ENCODE measurements at places on chromosomes 7 and 10.
A peak's percentile ranks its signal among the peaks of the same experiment; 100 is the strongest.

DNA sequence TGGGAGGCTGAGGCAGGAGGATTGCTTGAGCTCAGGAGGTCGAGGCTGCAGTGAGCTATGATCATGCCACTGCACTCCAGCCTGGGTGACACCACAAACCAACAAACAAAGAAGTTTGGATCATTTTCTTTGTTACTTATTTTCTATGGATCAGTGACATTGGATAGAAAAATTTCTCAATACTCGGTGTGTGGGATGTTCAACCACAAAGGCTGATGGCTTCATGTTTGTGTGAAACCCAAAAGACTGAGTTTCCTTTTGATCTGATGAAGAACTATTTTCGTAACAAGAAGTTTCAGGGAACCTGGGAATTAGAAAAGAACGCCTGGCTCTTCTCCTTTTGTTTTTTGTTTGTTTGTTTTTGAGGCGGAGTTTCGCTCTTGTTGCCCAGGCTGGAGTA is 104.0 kb downstream of the HOXA1 start:
- no peak for DNase-seq

DNA sequence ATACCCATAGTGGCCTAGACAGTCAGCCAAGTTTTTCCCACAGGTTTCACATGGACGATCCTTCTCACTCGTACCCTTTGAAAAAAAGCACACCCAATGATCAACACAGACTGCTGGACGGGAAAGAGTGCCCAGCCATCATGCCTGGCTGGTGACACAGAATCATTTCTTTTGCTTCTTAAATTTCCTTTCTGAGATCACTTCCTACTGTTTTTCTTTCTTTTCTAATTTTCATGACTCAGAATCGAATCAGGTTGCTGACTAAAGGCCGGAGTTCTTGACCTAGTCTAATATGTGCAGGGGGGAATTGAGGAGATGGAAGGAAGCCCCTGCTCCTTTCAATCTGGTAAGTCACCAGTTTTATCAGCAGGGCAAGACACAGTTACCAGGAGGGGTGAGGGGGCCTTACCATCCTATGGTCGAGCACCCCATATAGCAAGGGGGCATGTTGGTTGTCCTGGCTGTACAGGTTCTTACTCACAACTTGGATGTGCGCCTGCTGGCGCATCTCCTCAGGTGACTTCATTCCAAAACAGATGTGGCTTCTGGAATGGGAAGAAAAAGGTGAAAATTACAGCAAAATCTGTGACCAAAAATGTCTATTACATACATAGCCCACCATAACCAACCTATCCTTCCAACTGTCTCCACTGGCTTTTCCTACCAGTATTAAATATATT is 3.5 kb downstream of the POLR3A start:
- DNase-seq: no peak

DNA sequence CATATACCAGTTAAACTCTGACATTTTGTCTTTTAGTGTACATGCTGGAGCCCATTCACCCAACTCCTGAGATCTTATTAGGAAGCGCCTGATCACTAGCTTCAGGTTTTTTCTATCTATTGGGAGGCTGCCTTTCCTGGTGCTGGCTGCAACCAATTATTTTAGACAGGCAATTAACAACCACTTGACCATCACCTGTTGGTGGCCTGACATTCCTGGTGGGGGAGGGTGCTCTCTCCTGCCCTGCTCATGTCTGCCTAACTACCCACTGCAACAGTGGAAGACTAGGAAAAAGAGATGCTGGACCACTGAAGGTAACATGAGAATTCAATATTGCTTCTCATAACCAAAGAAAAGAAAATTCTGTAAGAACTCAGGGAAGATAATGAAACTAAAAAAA is 190.3 kb upstream of the GRM3 start:
- no peak for DNase-seq

DNA sequence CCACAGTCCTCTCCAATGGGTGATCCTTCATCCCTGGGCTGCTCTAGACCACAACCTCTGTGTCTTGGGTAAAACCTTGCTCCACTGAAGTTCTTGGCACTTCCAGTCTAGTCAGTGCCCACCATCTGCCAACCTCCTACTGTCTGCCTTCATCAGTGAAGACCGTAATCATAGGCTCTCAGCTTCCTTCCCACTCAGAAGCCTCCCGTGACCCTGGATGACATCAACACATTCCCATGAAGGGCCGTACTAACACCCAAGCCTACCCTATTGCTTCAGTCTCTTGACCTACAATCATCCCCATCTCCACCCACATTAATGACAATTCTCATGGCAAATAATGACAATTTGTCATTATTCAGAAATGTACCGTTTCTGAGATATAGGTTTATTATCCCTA is 27.6 kb upstream of the GARS1 start:
- no peak for DNase-seq

GRCh38 chr7:150401861-150402631 is 22.9 kb downstream of the ZNF775 start:
- no peak for DNase-seq

DNA sequence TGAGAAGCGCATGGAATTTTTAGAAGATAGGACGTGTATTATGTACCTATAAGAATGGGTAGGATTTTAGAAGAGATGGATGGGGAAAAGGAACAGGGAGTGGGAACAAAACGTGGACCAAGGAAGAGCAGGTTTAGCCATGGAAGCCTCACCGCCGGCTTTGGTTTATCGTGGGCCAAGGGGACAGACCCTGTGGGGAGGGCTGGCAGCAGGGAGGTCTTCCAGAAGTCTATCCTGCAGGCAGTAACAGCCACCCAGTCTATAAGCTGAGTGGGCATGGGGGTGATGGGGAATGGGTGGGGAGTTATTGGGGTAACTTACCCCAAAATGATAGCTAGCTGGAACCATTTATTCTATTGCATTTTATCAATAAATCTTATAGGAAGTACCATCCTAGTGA is 44.9 kb downstream of the IKZF1 start:
- no peak for DNase-seq

- DNase-seq: no peak
Observed at GRCh38 chr7:107130487-107131220, 38.1 kb upstream of the HBP1 start.

DNA sequence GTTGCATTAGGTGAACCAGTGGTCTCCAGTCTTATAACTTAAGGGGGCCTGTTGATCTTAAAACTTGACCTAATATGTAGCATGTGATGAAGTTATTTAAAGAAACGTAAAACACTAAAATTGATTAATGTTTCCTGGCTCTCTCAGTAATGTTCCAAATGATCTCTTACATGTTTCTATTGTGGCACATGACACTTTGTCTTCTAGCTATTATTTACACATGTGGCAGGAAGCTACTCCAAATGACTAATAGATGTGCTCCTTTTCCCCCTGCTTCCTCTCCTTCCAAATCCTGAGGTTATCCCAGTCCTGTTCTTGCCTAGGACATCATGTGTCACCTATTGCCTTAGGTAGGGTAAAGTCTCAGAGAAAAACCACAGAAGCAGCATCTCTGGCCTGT is 89.4 kb downstream of the FAS start:
- no peak for DNase-seq

DNA sequence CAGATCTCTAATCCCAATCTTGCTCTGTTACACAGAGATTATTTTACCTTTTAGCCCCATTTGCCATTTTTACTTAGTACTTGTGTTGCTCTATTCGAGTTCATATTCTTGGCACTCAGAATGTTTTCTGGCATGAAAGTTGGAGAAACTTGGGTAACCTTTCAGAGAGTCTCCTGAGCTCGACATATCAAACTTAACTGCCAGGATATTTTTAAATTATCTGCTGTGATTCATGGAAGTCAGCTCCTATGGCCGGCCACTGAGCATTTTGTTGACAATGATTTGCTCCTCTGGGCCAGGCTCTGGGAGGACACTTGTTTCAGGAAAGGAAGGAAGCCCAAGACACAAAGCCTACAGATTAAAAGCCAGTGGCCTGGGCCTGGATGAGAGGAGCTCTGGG is 396.7 kb downstream of the TNS3 start:
- DNase-seq: no peak

DNA sequence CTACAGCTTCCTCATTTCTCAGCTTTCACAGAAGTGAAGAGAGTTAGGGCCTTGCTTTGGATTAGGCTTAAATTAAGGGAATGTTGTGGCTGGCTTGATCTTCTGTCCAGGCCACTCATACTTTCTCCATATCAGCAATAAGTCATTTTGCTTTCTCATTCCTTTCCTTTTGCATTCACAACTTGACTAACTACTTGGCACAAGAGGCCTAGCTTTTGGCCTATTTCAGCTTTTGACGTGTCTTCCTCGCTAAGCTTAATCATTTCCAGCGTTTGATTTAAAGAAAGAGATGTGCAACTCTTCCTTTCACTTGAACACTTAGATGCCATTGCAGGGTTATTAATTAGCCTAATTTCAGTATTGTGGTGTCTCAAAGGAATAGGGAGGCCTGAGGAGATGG is 712.0 kb downstream of the INHBA start:
- DNase-seq: no peak

- DNase-seq: no peak
Observed at GRCh38 chr10:125773687-125774543, 1.7 kb downstream of the MMP21 start.

GRCh38 chr7:50728184-50728583 is 54.5 kb downstream of the GRB10 start:
- peak; percentile 24 for DNase-seq

GRCh38 chr7:33422825-33423645 is 293.7 kb downstream of the BBS9 start:
- no peak for DNase-seq

DNA sequence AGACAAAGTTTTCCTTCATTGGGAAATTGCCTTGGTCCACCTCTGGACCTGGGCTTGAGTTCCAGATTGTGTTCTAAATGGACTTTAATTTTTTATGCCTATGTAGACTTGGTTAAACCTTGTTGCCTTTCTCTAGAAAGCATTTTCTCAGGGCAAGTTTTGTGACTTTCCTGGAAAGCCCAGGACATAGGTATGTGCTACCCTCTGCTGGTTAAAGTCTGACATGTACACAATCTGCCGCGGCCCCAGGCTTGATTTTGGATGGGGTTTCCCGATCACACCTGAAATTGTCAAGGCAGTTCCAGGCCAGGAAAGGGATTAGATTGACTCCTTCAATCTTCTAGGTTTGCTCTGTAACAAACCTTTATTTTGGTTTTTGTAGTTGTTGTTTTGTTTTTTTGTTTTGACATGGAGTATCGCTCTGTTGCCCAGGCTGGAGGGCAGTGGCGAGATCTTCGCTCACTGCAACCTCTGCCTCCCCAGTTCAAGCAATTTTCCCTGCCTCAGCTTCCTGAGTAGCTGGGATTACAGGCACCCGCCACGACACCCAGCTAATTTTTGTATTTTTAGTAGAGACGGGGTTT is 14.1 kb upstream of the AKR1B10 start:
- peak; percentile 24 for DNase-seq

GRCh38 chr7:151487228-151487627 is 32.5 kb downstream of the RHEB start:
- DNase-seq: no peak

DNA sequence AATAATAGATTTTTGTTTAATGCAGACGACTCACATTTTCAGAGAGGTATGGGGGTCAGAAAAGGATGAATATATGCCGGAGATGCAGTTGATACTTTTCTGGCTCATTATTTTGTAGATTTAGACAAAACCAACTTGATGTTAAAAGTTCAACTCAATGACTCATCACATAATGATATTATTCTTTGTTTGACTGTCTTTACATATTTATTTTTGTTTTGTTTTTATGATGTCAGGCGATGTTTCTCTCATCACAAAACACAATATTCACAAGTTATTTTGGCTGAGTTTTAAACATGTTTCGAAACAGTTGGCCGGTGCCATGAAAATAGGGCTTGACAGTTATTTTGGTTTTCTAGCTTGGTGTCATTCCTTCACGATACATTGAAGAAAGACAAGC is 1.3 kb downstream of the GJD4 start:
- no peak for DNase-seq

GRCh38 chr7:47248797-47249196 is 333.1 kb downstream of the TNS3 start:
- no peak for DNase-seq

- peak; percentile 34 for DNase-seq
Observed at GRCh38 chr7:10973942-10974911, 555 bp downstream of the PHF14 start.

- DNase-seq: no peak
Observed at GRCh38 chr7:152392254-152392653, 43.5 kb downstream of the KMT2C start.

DNA sequence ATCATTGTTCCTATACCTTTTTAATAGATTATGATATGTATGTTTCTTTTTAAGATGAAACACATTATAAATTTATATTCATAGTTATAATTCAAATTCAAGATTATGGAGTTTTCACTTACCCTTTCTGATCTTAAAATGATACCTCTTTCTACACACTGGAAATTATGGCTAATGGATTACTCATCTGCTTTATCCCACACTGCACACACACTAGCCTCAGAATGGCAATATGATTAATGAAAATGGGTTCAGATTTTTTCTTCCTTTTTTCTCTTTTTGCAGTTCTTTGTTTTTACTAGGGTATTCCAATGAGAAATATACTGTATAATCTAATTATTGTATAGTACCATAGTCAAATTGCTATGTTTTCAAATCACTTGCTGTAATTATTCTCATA is 82.3 kb upstream of the FZD1 start:
- DNase-seq: no peak
